Cardiac septum (tissue), 1 donor: ENCODE measurements at places on chromosomes 1 and 21. TPM values are rescaled to one million over a fixed set of nuclear protein-coding genes. Genes with fewer than 3 reads are reported as not detected.

GRCh38 chr21:45356251-45356650, 48.7 kb upstream of the COL18A1 start:
- DNase-seq, result no peak

DNA sequence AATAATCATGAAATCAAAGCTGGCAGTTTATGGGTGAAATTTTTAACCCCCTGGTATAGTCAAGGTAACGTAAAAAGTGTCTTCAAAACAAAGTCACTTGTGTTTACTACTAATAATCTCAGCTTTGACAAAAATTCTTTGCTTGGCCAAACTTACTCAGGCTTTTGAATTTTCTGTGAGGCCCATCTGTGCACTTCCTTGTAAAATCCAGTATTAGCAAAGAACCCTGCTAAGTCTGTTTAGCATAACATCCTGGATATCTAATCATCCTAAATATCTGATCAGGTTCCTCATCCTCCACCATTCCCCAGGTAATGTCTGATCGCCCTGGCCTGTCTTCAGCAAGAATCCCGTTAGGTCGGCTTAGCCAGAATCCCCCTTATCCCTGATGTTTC, 3.0 kb downstream of the LYST start:
- DNase-seq, result no peak

DNA sequence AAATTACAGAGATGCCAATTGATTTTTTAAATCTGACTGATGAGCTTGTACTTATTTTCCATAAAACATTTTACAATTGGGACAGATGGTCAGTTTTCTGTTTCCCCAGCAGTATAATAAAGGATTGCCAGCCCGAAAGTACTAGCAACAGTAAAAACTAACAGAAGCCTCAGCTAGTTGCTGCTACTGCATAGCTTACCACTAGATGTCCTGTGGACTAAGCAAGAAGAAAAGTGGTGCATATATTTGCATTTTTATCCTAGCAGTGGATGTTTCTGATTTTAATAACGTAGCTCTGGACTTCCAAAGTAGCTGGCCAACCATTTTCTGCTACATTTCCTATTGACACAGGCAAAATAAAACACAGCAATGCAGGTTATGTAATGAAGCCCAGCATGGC, 241.5 kb downstream of the BARHL2 start:
- DNase-seq, result no peak

GRCh38 chr1:167227934-167228378, 7.3 kb downstream of the POU2F1 start:
- no peak for DNase-seq

- no peak for DNase-seq
Observed at GRCh38 chr1:58405660-58406059, 140.9 kb downstream of the OMA1 start.

DNA sequence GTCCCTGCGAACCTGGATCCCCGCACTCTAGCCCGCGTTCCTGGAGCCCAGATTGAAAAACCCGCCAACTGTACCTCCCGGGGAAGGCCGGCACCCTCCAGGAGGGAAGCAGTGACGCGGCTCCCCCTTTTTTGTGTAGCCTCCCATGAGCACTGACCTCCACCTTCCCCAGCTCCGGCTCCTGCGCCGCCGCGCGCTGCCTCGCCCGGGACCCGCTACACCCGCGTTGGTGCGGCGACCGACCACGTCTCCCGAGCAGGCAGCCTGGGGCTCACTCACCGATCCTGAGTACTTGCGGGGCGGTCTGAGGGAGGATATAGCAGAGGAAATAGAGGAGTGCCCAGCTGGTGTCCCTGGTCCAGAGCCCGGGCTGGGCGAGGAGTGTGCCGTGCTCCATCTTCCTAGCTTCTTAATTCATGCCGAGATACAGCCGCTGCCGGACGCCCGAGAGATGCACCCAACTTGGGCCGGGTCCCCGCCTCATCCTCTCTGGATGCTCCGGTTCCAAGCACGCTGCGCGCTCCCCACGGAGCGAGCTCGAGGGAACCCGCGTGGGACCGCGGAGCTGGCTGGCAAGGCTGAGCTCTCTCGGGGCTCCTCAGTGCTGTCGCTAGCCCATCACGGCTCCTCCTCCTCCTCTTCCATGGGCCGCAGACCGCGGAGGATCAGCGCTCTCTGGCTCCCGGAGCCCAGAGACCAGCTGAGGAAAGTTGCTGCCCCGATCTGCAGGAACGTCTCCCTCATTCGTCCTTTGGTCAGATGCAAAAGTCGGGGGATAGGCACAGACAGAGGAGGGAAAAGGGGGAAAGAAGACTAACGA, 482 bp downstream of the GRIK1 start:
- no peak for DNase-seq

DNA sequence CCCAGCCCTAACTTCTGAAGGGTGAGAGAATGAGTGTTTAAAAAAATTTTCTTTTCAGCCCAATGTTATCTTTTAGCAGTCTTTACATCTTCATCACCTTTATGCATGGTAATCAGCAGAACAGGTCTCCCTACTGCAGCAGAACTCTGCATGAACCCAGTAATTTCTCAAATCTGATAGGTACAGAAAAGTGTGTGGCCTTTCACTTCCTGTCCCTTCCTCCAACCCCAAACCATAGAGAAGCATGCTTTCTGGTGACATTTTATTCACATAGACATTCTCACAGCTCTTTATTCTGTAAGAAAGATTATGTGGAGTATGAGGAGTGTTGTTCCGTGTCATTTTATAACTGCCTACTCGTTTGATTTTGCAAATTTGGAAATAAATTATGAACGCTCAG, 68.6 kb downstream of the RPAP2 start:
- DNase-seq, result no peak

- DNase-seq, result no peak
Observed at GRCh38 chr1:76027341-76027740, 47.2 kb upstream of the ST6GALNAC3 start.

GRCh38 chr1:152960452-152961044, 9.9 kb upstream of the SPRR4 start:
- no peak for DNase-seq

DNA sequence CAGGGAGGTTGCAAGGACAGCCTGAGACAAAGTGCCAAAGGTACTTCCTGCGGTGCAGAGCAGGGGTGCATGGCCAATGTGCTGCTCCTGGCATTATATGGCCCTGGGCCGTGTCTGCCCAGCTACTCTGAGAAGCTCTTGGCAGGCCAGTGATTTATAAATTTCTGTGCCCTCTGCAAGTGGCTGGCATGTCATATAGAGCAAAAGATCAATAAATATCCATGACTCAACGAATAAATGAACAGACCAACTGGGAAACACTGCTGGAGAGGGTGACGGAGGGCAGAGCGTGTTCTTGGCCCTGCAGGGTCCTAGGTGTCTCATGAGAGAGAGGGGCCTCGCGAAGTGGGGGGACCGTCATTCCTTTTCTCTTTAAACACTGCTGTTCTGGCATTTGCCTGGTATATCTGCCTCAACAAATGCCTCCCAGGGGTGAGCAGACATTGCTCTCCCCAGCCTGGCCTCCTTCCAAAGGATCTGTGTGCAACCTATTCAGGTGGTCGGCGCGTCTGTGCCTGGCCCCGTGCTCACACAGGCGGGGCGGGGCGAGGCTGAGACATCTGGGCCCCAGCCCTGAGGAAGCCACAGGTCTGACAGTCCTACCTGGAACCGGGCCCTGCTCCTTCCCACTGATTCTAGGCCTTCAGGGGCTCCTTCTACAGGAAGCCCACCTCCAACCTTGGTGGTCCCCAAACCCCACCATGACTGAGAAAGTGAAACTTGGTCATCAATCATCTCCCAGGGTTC, 82.3 kb downstream of the MRPL37 start:
- DNase-seq, result no peak

DNA sequence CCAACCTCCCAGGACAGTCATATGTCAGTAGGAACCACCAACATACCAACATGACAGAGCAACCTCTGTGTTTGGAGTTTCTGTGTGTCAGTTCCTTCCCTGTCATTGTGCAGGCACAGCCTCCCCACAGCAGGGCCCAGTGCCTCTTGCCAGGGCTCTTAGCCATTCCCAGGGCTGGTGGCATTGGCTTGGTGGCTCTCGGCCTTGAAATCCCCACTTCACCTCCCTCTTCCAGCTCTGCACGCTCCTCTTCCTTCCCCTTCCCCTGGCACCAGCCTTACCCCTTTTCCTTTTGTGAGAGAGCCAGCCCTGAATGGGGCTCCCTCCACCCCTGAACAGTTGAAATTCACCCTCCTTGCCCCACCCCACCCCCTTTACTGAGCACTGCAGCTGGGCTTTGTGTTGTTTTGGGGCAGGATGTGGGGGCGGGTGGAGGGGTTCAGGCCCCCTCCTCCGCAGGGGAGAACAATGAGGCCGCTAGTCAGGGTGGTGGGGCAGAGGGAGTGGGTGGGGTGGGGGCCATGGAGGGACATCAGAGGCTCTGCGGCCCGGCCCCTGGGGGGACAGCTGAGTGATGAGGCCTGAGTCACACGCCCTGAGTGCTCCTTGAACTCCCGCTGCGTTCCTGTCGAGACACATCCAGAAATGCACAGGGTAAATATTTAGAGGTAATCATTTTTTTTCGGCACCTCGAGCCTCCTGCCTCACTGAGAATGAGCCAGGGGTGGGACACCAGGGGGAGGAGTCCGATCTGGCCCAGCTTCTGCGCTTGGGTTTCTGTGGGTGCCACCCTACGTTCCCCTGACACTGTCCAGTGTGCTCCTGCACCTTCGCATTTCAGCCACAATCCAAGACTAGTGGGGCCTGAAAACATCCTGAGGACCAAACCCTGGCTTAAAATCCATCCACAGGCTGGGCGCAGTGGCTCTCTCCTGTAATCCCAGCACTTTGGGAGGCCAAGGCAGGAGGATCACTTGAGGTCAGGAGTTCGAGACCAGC, 28.6 kb downstream of the LGR6 start:
- DNase-seq, result no peak

DNA sequence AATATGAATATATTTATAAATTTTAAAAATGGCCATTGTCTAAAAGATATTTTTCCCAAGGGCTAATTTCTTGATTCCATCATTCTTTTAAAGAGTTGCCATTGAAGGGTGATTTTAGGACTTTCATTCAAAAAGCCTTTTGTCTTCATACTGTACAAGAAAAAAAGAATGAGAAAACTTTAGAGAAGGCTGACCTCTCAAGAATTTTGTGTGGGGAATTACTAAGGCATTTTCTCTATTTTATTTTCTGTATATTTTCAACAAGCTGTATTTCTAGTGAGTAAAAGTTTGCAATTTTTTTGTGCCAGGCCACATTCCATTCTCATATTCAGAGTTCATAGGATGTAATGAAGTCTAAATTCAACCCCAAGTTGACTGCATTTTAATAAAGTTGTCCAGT, 49.3 kb downstream of the IVNS1ABP start:
- DNase-seq, result no peak

- no peak for DNase-seq
Observed at GRCh38 chr1:206709772-206710459, 25.2 kb downstream of the MAPKAPK2 start.

DNA sequence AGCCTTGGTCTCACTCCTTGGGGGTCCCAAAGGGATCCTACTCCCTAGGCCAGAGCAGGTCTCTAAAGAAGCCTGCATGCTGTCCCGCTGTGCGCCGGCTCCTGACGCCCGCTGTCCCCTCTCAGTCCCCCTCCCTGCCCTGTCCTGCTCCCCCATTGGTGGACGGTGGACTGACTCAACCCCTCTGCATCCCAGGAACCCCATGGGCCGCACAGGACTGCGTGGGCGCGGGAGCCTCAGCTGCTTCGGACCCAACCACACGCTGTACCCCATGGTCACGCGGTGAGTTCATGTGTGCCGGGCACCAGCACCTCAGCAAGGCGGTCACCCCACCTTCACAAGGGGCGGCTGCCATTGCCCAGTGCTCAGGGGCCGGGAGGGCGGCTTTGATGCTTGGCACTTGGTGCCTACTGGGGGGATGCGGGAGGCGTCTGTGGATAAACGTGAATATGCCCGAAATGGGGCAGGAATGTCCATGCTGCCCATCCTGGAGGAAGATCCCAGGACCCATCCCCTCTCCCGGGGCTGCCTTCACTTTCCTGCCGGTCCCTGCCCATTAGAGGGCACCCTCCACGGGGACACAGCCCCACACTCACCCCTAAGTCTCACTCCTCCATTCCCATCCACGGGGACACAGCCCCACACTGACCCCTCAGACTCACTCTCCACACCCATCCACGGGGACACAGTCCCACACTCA, 20.2 kb upstream of the LRRC3 start:
- peak; percentile 38 for DNase-seq

- no peak for DNase-seq
Observed at GRCh38 chr1:42806593-42806992, 10.3 kb upstream of the ERMAP start.

GRCh38 chr1:226223786-226224244, 351 bp downstream of the MIXL1 start:
- no peak for DNase-seq

DNA sequence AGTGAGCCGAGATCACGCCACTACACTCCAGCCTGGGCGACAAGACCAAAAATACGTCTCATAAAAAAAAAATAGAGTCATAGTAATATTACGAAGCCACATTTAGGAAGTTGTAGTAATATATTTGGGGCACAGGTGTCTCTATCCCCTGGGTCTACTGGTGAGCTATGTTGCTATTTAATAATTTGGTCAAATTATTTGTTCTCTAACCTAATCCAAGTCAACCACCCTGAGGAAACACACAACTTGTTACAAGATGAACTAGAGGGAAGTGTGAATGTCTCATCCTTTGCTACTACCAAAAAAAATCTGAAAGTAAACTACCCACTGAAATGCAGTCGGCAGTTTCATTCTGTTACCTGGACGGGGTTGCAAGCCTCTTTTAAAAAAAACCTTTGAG, 35.3 kb downstream of the RGS8 start:
- no peak for DNase-seq

GRCh38 chr1:205350691-205351141, 6.0 kb downstream of the KLHDC8A start:
- DNase-seq, result no peak

DNA sequence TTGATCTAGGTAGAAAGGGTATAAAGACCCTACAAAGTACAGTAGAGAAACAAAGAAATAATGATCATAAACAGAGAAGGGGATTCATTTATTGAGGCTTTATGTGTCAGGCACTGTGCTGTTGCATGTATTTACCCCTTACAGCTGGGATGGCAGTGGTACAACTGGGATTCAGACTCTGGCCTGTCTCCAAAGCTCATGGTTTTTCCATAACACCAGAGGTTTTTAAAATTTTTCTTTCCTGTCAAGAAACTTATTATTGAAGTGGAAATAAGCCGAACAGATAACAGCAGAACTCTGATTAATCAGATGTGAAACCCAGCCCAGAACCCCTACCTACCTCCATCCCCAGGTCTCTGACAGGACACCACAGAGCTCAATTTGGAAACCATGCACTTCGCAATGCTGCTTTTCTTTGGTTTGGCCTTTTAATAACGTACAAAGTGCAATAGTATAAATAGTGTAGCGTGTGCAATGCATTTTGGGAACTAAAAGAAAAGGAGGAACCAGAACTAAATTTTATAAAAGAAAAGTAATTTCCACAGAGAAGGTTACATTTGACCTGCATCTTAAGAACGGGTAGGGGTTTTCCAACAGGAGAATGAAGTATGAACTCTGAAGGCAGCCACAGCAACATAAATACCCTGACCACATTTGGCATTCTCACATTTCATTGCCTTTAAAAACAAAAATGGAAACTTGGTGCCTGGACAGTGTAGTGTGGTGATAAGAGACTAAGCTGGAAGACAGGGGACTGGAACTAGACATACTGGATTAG, 92.0 kb upstream of the S1PR1 start:
- DNase-seq, result no peak

Gene PTPRC
- total RNA-seq, result 11.4 TPM

Gene MORC3
- total RNA-seq, result 18.5 TPM

Gene B4GALT2
- total RNA-seq, result 44.3 TPM

Gene ACOT11
- 44.1 TPM for total RNA-seq

Gene C8A
- total RNA-seq, result not detected

Gene PRAMEF15
- total RNA-seq, result not detected

Gene CAPN9
- total RNA-seq, result 0.38 TPM

Gene SMCP
- not detected for total RNA-seq

Gene TTC39A
- 20.3 TPM for total RNA-seq
